ENCODE measurements at places on chromosomes 1 and 21.

DNA sequence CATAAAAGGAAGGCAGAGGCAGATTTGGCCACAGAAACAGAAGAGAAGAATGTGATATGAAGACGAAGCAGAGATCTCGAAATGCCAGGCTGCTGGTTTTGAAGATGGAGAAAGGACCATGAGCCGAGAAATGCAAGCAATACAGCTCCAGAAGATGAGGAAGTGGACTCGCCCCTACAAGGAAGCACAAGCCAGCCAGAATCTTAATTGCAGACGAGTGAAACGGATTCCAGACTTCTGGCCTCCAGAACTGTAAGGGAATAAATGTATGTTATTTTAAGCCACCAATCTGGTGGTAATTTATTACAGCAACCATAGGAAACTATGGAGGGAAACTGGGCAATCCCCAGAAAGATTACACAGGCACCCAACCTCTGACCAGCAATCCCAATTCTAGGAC is 24.1 kb downstream of the TARBP1 start:
- no peak for DNase-seq

GRCh38 chr1:20061866-20062265 is 8.1 kb upstream of the PLA2G5 start:
- DNase-seq, result no peak

DNA sequence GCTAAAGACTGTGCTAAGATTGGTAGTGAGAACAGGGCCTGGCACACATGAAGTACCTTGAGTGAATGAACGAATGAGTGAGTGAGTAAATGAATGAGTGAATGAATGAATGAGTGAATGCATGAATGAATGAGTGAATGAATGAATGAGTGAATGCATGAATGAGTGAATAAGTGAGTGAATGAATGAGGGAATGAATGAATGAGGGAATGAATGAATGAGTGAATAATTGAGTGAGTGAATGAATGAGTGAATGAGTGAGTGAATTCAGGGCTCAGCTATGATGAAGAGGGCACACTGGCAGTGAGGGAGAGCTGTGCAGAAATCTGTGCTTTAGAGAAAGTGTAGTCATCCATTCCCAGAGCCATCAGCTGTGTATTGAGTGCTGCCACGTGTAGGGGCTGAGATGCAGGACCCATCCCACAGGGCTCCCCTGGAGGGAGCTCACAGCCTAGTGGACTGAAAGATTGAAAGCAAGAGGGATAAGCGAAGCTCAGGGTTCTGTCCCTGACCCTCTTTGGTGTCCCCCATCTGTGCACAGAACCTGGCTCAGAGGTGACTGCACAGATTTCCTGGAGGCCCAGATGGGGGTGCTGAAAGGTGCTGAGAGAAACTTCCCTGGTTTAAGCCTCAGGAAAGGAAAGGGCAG is 217.9 kb upstream of the VAMP3 start:
- no peak for DNase-seq

GRCh38 chr1:21547876-21548275 is 38.7 kb downstream of the ALPL start:
- DNase-seq, result no peak

GRCh38 chr1:24383381-24383940 is 30.1 kb downstream of the STPG1 start:
- DNase-seq, result no peak

- no peak for DNase-seq
Measured at GRCh38 chr1:68011657-68012375, 38.6 kb downstream of the DIRAS3 start.

DNA sequence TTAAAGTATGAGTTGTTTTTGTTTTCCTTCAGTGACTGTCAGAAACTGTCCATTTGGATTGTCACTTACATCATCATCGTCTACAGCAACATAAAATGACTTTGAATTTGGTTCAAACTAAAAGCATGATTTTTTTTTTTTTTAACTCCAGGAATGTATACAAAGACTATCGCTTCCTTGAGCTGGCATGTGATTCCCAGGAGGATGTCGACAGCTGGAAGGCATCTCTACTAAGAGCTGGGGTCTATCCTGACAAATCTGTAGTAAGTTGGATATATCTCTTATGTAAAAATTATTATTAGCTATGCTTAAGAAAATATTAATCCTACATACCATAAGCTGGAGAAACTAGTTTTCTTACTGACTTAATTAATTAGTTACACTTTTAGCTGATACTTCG is 111.9 kb upstream of the C1orf105 start:
- no peak for DNase-seq

GRCh38 chr1:203765029-203765837 is at the start of gene LAX1:
Gene LAX1 (plus strand): TSS chr1:203765183. CDS start chr1:203765566, 383 bp downstream.
- peak; percentile 82 for DNase-seq

- DNase-seq, result no peak
Measured at GRCh38 chr1:208268541-208269337, 24.6 kb upstream of the PLXNA2 start.

- DNase-seq, result peak; percentile 48
Measured at GRCh38 chr1:36350659-36351226, 27.3 kb upstream of the EVA1B start.

- DNase-seq, result no peak
Measured at GRCh38 chr21:27649323-27649722, 682.4 kb upstream of the ADAMTS5 start.

DNA sequence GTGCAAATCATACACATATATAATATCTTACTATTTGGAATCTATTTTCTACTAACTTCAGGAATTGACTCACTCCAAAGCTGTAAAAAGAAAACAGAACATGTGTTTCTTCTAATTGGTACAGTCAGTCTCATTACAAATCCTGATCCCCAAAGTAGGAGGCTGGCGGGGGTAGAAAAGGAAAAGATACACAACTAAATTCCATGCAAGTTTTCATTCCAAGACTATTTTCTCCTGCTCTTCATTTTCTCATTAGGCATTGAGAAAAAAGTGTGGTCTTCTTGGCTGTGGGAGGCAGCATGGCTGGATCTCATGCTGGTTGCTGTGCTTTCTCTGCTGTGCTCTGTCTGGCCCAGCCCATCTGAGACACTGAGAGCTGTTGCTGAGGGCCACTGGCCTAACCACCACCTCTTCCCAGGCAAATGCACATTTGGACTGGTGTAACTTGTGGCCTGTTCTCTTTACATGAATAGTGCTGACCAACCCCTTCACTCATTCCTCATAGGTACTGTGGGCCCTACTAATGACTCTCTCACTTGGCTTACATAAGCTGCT is 1107.5 kb upstream of the B3GALT2 start:
- no peak for DNase-seq

- DNase-seq, result no peak
Measured at GRCh38 chr1:226525750-226526149, 22.8 kb upstream of the STUM start.

- DNase-seq, result peak; percentile 71
Measured at GRCh38 chr1:2801535-2802291, at the start of gene TTC34. Gene TTC34 (minus strand): TSS chr1:2801693. CDS start chr1:2800827, 866 bp downstream.

DNA sequence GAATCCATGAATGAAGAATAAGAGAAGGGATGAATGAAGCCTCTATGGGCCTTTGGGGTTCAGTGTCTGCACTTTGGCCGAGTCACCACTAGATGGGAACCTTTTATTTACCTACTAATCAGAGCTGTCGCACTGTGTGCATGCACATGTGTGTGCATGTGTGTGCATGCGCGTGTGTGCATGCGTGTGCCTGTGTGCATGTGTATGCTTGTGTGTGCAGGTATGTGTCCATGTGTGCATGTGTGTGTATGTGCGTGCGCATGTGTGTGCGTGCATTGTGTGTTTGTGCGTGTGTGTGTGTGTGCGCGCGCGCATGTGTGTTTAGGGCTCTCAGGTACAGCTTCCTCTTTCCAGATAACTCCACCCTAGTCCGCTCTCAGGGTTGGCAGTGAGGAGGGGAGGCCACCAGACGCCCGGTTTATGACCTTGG is 20.4 kb upstream of the UBXN10 start:
- peak; percentile 31 for DNase-seq

DNA sequence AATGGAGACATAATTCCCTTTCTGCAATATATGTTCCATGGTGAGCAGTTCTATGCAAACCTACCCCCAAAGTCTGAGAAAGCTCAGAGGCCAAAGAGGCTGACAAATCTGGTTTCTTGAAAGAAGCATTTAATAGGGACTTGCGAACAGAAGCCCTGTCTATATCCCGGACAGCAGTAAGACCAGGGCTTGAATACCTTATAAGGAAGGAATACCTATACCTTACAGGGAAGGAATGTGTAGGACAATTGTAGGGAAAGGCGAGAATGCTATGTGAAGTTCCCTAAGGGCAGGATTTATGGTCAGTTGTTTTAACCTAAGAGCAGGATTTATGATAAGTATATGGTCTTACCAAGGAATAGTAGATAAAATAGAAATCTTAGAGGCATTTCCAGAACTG is 5.0 kb upstream of the SLC41A1 start:
- no peak for DNase-seq
